ENCODE measurements at places on chromosomes 5 and 9.

GRCh38 chr9:92986176-92987119 lies 39.1 kb downstream of the FGD3 start:
- DNase-seq, result no peak

GRCh38 chr9:22031655-22032411 lies 22.7 kb upstream of the CDKN2B start:
- DNase-seq, result no peak

DNA sequence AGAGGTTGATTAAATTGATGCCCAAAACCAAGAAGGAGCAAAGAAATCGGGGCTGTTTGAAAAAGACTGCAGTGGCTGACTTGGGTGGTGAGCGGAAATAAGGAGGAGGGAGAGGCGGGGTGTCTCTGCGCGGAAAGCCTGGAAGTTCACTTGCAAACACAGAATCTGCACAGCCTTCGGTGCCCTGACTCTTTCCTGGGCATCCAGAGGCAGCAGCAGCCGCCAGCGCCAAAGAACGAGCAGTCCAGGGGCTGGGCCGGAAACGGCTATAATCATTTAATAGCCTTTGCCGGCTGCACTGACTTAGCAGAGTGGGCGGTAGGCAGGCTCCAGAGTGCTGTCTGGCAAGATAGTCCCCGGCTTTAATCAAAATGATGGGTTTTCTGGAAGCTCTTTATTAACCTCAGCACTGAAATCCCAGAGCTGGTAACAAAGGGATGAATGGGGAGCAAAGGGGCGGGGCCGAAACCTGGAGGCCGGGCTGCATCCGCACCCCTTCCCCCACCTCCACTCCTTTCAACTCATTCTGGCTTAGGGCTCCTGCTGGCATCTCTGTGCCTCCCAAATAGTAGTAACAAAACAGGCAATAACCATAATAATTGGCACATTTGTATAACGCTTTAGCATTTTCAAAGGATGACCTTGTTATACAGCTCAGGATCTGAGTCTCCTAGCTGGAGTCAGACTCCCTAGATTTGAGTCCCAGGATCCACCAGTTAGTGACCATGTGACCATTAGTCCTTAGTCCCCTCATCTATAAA lies 35.7 kb downstream of the PCDHAC2 start:
- no peak for DNase-seq

DNA sequence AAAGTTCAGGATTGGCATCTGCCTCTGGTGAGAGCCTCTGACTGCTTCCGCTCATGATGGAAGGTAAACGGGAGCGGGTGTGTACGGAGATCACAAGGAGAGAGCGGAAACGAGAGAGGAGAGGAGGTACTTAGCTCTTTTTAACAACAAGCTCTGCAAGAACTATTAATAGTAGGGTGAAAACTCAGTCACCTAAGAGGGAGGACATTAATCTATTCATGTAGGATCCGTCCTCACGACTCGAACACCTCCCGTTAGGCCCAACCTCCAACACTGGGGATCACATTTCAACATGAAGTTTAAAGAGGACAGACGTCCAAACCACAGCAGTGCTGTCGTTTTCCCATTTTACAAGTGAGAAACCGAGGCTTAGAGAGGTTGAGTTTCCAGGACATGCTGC lies 173.7 kb downstream of the SLC28A3 start:
- no peak for DNase-seq
